ENCODE measurements at places on chromosomes 1 and 21.

GRCh38 chr1:224338150-224338838 is 8.3 kb upstream of the NVL start:
- H3K27me3 ChIP-seq: no peaks in the 10 kb centered on the region
- DNase-seq: no peak
- H3K36me3 ChIP-seq: no peaks in the 10 kb centered on the region
- H3K27ac ChIP-seq: no peak overlapping the region

DNA sequence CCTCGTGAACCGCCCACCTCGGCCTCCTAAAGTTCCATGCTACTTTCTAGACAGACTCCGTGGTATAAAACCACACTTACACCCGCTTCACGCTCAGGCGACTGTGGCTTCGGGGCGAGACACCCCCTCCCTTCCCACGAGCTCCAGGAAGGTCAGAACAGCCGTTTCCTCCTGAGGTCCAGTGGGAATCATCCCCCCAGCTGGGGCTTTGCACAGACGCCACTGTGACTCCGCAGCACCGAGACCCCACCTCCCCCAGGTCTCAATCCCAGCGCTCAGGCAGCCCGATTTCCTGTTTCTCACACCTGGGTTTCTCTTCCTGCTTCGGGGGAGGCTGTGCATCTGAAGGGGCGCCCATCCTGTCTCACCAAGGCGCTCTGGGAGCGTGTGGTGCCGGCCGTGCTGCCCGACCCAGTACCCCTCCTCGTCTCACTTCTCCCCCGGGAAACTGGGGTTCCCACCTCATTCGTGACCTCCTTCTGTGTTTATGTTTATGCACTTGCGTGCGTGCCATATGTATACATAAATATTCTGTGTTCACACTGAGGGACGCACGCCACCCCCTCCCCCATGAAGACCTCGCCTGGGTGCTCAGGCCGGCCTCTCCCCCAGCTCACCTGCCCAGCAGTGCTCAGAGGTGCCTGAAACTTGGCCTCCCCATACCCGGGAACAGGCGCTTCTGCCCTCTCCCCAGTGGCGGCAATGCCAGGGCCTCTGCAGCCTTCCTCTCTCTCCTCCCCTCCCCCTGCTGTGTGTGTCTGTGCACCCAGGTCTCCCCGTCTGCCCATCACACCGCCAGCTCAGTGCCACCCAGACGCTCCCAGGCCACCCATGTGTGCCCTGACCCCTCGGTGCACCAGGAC is 14.6 kb downstream of the SLC35E2B start:
- no peak for DNase-seq
- H3K27ac ChIP-seq: no peak overlapping the region
- peaks cover 10% of the 10 kb centered on the region for H3K36me3 ChIP-seq
- H3K4me1 ChIP-seq: peaks cover 16% of the 10 kb centered on the region
- no peak overlapping the region for H3K4me3 ChIP-seq

- no peak overlapping the region for H3K4me3 ChIP-seq
- H3K27ac ChIP-seq: no peak overlapping the region
- no peaks in the 10 kb centered on the region for H3K27me3 ChIP-seq
- H3K36me3 ChIP-seq: no peaks in the 10 kb centered on the region
These were observed 129.8 kb downstream of the PLA2G4A start for GRCh38 chr1:186958520-186958919.

- peaks cover 13% of the 10 kb centered on the region for H3K4me1 ChIP-seq
- H3K27ac ChIP-seq: no peak overlapping the region
- H3K4me3 ChIP-seq: no peak overlapping the region
- no peak for DNase-seq
These were observed 2.5 kb downstream of the SEMA4A start for GRCh38 chr1:156155756-156156510.

DNA sequence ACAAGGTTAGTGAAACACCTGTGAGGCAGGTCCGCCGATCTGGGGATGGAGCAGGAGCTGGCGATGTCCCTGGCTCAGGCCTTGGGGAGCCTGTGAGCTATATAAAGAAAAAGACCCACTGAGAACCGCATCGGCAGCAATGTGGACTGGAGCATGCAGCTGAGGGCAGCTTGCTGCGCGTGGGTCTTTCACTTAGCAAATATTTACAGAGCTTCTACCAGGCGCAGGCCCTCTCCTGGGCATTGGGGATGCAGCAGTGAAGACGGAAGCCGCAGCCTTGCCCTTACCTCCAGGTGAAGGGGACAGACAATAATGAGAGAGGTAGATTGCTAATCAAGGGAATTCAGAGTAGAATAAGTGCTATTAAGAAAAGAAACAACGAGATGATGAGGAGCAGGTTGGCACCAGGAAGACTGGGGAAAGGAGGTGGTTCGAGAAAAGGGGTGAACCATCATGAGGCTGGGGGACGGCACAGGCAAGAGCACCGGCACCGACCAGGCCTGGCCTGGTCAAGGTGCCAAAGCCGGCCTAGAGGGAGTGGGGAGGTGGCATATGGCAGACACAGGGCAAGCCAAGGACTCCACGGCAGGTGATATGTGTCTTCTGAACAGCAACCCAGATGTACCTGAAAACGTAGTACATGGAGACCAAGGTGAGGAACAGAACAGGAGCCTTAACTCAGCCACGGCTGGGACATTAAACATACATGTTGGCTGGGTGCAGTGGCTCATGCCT is 60.7 kb upstream of the PAX7 start:
- H3K4me1 ChIP-seq: no peaks in the 10 kb centered on the region
- H3K27ac ChIP-seq: no peak overlapping the region
- DNase-seq: no peak
- no peak overlapping the region for H3K4me3 ChIP-seq

DNA sequence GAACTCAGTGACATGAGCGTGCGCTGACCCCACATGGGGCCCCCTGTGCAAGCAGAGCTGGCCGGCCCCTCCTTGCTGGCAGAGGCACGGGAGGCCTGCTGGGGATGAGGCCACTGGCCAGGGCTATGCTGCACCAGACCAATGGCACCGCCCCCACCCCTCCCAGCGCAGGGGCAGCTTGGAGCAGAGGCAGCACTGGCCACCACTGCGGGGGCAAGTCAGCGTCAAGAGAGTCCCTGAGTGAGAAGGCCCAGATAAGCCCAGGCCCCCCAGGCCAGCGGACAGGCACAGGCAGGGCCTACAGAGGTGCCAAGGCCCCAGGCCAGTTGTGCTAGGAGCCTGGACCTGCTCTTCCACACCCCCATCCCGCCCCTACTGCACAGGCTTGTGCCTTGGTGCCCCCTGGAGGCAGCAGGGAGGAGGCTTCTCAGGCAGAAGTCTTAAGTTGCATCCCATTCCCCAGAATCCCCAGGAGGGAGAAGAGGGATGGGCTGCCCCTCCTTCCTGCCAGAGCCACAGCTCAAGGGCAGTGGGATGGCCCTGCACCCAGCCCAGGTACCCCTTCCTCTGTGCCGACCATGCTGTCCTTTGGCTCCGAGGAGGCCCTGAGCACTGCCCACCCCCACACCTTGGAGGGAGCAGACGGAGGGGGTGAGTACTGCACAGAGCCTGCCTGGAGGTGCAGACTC is 35.8 kb downstream of the EPHX1 start:
- no peaks in the 10 kb centered on the region for H3K27me3 ChIP-seq
- peaks cover 60% of the 10 kb centered on the region for H3K36me3 ChIP-seq
- no peak for DNase-seq
- peak overlapping the region; percentile 60 for H3K27ac ChIP-seq

DNA sequence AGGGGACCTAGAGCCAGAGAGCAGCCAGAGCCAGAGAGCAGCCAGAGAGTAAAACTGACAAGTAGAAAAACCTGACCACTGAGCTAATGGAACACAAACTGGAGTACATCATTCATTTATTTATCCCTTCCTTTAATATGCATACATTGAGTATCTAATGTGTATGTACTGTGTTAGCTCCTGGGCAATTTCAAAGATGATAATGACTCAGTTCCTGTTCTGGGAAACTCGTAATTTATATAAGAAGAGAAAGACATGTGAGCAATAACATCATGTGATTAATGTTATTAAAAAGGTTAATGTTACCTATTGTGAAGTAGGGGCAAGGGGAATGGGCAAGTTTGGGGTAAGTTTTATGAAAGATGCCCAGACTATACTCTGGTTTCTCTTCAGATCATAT is 199.9 kb downstream of the TNR start:
- no peak overlapping the region for H3K27ac ChIP-seq
- no peaks in the 10 kb centered on the region for H3K36me3 ChIP-seq
- no peak overlapping the region for H3K4me3 ChIP-seq
- no peak for DNase-seq
- no peaks in the 10 kb centered on the region for H3K4me1 ChIP-seq
- H3K27me3 ChIP-seq: no peaks in the 10 kb centered on the region

DNA sequence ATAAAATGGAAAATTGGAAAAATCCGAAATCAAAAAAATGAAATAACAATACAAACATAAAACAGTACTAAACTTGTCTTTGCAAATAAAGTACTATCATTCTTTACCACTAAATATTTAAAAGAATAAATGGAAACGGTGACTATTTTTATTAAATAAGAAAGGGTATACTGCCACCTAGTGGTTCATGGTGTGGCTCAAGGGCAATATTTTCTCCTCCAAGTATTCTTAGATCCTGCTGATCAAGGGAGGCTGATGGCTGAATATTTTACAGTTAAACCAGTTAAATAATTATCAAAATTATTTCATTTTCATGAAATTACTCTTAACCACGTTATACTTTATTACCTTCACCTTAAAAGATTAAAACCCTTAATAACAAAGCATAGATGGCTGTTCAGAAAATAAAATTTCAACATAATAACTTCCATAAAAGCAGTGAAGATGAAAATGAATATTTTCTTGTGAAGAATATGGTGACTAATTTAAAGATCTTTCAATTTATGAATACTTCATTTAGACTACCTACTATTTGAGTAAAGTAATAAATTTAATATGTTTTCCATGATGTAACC is 1793.9 kb downstream of the NCAM2 start:
- H3K4me1 ChIP-seq: no peaks in the 10 kb centered on the region
- no peak overlapping the region for H3K4me3 ChIP-seq
- H3K36me3 ChIP-seq: no peaks in the 10 kb centered on the region
- no peaks in the 10 kb centered on the region for H3K27me3 ChIP-seq
- no peak for DNase-seq
- no peak overlapping the region for H3K27ac ChIP-seq

- H3K4me3 ChIP-seq: no peak overlapping the region
- H3K4me1 ChIP-seq: peaks cover 14% of the 10 kb centered on the region
- H3K36me3 ChIP-seq: peaks cover 20% of the 10 kb centered on the region
- DNase-seq: no peak
- H3K27ac ChIP-seq: no peak overlapping the region
These were observed 6.0 kb downstream of the LSS start for GRCh38 chr21:46222436-46223116.
